ENCODE measurements at places on chromosomes 13 and 19.

GRCh38 chr19:55459551-55459949 is 1.9 kb downstream of the ISOC2 start:
- no peak for DNase-seq

DNA sequence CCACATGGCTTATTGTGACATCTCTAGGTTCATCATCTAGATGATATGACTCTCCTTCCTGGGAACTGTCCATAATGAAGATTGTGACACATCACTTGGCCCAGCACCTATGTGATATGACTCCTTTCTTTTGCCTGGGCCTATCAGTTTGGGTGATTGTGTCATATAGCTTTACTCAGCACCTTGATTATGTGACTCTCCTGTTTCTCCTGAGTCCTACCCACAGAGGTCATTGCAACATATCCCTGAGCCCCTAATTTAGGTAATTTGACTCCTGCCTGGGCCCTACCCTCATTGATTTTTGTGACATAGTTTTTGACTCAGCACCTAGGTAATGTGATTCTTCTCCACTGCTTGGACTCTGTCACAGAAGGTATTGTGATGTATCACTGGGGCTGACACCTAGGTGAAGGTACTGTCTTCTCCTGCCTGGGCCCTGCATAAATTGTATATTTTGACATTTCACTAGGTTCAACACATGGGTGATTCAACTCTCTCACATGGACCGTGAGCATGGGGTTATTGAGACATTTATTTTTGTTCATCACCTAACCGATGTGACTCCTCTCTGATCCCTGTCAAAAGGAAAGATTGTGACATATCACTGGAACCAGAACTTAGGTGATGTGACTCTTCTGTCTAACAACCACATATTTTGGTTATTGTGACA is 26.2 kb upstream of the ZNF254 start:
- no peak for DNase-seq

DNA sequence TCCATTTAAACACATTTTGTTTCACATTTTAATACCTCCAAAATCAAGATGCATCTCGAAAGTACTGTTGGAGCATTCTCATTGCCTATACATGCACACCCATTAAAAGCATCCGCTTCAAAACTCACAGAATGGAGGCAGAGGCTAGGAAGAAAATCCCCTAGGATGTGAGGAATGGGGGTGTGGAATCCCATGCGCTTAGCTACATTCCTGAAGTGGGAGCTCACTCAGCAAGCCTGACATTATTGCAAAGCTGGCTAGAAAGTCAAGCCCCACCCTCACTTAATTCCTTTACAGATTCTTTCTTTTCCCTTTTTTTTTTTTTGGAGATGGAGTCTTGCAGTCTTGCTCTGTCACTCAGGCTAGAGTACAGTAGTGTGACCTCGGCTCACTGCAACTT is 4.6 kb upstream of the FAM32A start:
- DNase-seq = no peak

GRCh38 chr13:50410921-50411746 is 395.9 kb downstream of the KCNRG start:
- no peak for DNase-seq

- DNase-seq = no peak
Observed at GRCh38 chr13:34869696-34870095, 72.4 kb upstream of the NBEA start.

GRCh38 chr19:14413693-14414181 is 5.4 kb downstream of the DDX39A start:
- DNase-seq = no peak

DNA sequence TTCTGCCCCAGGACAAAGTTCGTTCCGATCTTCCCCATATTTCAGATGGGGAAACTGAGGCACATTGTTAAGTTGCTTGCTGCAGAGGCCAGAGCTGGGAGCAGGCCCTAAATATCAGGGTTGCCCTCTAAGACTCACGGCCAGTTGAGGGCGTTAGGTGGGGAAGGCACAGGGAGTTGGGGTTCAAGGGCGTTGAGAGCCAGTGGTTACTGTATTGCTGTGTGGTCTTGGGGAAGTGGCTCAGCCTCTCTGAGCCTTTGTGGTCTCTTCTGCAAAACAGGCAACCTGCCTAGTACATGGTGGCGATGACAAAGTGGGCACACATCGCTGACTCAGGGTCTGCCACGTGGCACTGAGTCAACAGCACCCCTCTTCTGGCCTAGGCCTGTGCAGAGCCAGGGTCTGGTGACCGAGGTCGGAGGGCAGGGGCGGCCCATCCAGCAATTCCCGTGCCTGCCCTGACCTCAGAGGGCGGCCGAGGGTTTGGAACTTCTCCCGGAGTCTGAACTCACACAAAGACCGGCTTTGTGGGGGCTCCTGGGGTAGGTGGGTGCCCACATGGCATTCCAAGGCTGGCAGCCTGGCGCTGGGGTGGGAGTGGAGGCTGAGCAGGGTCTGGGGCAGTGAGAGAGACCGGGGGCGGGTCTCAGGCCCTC is 10.2 kb downstream of the TNFAIP8L1 start:
- DNase-seq = no peak

DNA sequence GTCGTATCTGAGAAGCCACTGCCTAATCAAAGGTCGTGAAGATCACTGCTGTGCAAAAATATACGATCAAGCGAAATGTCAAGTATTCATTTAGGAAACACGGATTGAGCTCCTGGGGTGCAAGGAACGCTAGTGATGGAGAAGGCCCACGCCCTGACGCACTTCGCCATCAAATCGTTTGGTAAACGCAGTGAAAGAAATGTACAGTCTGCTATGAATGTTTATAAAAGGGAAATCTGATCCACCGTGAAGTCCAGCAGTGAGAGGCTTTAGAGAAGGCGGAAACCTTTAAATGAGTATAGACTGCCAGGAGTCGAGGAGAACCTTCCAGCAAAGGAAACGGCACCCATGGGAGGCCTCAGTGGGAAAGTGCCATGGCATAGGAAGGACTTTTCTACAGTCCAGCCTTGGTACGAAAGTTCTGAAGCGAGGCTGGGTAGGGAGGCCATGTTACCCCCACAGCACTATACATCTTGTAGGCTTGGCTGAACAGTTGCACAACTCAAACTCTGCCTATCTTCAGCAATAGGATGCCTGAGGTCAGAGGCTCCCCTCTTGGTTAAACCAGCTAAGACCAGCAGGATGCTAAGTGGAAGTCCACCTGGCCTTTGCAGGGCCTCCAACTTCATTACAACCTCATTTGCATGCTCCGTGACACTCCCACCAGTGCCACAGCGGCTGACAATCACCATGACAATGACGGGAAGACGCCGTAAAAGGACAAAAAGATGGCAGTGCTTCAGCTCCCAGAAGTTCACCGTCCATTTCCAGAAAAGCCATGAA is 20.4 kb downstream of the PCID2 start:
- no peak for DNase-seq

DNA sequence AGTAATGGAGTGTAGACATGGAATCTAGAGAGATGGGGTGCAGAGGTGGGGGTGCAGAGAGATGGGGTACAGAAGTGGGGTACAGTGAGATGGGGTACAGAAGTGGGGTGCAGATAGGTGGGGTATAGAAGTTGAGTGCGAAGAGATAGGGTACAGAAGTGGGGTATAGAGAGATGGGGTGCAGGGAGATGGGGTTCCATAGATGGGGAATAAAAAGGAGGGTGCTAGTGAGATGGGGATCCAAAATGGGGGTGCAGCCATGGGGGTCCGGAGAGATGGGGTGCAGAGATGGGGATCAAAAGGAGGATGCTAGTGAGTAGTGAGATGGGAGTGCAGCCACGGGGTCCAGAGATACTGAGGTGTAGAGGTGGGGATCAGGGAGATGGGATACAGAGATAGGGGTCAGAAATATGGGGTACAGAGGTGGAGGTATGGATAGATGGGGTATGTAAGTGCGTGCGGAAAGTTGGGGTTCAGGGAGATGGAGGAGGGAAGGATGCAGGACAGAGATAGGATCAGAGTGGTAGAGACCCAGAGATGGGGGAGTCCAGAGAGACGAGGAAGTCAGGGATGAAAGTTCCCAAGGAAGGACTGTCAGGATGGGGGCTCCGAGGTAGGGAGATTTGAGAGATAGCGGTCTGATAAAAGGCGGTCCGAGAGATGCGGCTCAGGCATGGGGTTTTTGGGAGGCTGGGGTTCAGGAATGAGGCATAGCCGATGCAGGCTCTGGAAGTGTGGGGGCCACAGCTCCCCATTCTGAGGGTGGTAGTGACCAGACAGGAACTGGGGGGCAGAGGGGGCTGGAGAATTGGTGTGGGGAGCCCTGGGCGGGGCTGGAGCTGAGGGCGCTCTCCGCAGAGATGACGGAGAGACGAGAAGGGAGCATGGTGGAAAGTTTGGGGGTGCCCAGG is 3.4 kb downstream of the PALM3 start:
- DNase-seq = no peak

DNA sequence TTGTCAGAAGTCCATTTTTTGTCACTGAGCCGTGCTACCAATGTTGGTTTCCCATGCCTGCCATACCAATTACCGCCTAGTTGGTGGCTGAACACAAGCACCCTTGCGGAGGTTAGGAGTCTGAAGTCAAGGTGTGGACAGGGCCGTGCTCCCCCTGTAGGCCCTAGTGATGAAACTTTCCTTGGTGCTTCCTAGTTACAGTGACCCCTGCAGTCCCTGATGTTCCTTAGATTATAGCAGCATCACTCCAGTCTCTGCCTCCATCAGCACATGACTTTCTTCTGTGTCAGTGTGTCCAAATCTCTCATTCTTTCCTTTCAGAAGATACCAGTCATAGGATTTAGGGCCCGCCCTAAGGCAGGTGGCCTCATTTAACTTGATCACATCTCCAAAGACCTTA is 99.0 kb downstream of the MYO16 start:
- DNase-seq = no peak

GRCh38 chr13:106205871-106206270 is 329.6 kb downstream of the EFNB2 start:
- DNase-seq = no peak

DNA sequence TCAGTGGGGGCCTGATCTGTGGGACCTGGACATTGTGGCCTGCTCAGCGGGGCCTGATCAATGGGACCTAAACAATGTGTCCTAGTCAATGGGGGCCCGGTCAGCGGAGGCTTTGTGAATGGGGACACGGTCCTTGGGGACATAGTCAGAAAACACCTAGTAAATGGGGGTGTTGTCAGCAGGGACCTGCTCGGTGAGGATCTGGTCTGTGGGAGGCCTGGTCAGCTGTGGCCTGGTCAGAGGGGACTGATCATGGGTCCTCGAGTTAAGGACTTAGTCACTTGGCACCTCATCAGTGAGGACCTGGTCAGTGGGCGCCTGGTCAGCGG is 44.5 kb upstream of the TPM4 start:
- DNase-seq = no peak

DNA sequence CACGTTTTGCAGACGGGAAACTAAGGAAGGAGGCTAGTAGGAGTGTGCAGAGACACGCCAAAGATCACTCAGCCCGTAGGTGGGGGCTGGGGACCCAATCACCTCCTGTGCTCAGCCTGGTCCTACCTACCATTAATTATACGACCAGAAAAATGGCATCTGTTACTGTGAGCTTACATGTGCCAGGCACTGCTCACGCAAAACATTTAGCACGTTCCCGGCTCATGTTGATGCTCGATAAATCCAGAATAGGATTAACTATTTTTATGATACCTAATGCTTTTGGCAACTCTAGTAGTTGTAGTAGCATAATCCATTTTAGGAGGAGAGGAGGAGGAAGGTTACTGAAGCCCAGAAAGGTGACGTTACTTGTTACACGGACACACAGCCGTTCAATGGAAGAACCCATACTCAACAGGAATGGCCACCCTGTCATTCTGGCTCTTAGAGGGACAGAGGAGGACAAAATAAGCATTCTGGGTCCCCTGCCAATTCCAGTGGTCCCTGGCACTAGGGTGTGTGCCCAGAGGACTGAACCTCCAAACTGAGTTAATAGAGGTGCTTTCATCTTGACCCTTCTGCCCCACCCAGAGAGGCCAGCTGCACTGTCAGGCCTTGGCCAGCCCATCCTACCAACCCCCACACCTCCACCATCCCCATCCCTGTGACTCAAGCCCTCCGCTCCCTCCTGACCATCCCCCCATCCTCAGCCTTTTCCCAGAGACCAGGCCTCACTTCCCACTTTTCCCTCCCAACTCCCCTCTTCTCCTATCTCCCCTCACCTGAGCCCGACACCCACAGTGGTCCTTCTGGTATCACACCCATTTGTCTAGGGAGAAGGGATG is 5.0 kb upstream of the EML2 start:
- no peak for DNase-seq

DNA sequence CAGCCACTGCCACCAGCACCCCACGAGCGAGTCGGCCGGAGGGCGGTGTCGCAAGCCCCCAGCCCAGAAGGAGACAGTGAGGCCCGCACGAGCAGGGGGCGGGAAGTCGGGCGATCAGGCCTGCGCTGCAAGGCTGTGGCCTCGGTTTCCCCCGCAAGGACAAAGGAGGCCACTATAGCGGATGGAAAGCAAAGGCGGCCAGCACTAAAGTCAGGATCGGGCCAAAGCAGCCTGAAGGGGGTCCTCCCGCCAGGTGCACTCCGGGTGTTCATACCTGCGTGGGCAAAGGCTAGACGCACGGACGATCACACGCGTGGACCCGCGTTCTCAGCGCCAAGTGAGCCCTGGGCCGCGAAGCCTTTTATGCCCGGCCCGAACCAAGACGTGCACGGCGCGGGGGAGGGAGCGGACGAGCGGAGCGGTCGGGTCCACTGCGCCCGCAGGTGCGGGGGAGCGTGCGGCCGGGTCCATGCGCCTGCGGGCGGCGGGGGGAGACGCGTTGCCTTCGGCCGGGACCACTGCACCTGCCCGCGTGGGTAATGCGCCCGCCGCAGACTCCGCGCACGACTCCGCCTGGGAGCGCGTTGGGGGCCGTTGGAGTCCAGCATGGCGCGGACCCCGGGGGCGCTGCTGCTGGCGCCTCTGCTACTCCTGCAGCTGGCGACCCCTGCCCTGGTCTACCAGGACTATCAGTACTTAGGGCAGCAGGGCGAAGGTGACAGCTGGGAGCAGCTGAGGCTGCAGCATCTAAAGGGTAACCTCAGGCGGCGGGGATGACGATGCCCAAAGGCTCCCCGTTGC is at the start of the genes PRDX2 and THSD8:
Gene PRDX2 (minus strand): TSS at position 335 of the 801 bp plus-strand sequence. CDS start 539 bp downstream, outside the sequence.
Gene THSD8 (plus strand): TSS at position 604 of the 801 bp plus-strand sequence. CDS start 3 bp downstream, at position 607.
- no peak for DNase-seq

DNA sequence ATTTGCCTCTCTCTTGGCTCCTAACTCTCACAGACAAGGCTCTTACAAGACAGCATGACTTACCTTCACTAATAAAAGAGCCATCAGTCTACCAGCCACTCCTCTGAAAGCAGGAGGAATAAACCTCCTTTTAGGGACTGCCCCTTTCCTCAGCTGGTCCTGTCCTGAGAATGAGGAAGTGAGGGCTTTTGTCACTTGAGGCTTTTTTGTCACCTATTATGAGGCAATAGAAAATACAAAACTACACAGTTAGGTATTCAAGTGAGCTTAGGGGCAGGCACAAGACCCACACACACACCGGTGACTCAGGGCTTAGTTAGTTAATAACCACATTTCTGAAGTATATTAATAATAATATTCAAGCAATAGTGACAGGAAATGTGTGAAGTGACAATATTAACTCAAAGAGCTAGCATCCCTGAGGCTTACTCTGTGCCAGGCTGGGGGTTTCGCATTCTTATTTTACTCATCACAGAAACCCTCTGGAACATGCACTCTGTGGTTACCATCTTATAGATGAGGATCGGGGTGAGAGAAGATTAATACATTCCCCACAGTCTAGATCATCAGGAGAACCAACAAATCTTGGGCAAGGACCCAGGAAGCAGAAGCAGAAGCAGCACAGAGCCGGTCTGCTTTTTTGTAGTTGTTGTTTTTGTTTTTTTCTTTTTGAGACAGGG is 379.9 kb downstream of the LIG4 start:
- DNase-seq = no peak

GRCh38 chr19:32032561-32032960 is 312.8 kb upstream of the ZNF507 start:
- DNase-seq = no peak
